ENCODE measurements at places on chromosomes 5 and 9. TPM values are rescaled to one million over a fixed set of nuclear protein-coding genes. Genes with fewer than 3 reads are reported as not detected.

The HSPB3 gene
- 338 TPM for total RNA-seq

DNA sequence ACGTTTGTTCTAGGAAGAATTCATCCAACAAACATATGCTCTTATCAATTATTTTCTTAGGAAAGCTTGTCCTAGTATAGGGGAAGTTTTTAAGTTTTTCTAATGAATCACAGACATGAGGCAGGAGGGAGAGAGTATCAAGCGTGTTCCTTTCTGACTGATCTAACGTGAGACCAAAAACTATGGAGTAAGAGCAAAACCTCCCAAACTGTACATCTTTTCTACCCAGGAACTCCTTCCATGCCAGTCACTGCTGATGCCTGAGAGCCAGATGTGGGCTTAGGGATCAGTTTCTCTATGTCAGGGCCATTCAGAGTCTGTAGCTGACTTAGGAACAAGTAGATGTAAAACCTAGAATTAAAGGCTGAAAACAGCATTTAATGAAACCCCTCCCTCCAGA lies 51.7 kb upstream of the NFIB start:
- no peak for DNase-seq

DNA sequence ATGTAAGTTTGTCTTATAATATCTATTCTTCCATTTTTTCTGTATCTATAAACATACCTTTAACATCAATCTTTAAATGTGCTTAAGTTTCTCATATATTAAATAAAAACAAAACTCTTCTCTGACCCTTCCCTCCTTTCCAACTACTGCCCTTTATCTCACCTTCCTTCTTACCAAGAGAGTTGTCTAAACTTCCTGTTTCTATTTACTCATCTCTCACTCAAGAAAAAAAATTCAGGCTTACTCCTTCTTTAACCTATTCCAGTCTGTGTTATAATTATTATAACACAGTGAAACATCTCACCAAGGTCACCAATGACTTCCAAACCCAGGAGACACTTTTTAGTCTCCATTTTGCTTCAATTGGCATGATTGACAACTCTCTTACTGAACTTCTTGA lies 140.9 kb downstream of the CCDC171 start:
- no peak for DNase-seq

DNA sequence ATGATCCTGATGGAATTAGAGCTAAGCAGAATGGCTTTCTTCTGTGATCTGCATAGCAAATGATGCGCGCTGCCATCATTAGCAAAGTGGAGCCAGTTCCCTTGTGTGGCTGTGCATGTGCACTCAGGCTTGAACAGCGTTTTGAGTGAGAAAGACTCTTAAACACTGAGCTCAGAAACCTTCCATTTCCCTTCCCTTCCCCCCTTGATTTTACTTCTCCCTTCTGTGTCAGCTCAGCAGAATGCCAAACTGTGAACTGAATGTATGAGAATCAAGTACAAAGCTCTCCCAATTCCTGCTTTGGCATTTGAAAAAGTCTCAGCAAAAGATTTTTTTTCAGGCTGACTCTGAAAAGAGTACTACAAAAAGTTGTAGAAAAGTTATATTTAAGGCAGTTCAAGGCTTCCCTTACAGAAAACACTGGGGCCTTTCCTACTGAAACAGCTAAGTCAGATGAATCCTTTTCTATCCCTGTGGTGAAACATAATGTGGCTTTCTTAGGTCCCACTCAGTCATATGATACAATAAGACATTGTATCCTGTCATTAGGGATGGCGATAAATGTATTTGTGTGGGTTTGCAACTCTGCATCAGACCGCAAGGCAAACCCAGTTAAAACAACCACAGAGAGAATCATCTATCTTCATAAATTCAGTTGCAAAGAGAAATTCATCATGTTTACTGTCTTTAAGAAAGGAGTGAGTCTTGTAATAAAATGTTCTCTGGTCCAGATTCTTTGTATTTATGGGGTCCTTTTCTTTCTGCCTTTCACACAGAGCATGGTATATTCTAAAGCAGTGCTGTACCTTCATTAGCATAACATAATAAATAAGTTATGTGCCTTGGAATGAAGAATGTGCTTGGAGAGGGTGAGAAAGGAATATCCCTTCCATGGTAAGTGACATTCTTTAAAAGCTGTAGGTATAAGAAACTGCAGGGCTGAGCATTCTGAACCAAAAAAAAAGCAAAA lies 222.6 kb downstream of the CAAP1 start:
- DNase-seq, result no peak

Data from right atrium auricular region (tissue), 2 donors.